ENCODE measurements at places on chromosomes 5 and 9.

DNA sequence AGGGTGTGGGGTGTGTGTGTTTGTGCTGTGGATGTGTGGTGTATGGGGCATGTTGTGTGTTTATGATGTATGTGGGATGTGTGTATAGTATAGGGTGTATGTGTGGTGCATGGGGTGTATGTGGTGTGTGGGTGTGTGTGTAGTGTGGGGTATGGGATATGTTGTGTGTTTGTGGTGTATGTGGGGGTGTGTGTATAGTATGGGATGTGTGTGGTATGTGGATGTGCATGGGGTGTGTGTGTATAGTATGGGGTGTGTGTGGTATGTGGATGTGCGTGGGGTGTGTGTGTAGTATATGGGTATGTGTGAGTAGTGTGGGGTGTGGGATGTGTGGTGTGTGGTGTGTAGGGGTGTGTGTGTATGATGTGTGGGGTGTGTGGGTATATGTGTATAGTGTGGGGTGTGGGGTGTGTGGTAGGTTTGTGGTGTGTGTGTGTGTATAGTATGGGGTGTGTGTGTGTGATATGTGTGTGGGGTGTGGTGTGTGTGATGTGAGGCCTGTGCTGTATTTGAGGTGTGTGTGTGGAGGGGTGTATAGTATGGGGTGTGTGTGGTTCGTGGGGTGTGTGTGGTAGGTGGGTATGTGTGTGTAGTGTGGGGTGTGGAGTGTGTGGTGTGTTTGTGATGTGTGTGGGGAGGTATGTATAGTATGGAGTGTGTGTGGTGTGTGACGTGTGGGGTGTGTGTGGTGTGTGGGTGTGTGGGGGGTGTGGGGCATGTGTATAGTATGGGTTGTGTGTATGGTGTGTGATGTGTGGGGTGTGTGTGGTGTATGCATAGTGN, 10.5 kb downstream of the ECSCR start:
- no peak for DNase-seq

DNA sequence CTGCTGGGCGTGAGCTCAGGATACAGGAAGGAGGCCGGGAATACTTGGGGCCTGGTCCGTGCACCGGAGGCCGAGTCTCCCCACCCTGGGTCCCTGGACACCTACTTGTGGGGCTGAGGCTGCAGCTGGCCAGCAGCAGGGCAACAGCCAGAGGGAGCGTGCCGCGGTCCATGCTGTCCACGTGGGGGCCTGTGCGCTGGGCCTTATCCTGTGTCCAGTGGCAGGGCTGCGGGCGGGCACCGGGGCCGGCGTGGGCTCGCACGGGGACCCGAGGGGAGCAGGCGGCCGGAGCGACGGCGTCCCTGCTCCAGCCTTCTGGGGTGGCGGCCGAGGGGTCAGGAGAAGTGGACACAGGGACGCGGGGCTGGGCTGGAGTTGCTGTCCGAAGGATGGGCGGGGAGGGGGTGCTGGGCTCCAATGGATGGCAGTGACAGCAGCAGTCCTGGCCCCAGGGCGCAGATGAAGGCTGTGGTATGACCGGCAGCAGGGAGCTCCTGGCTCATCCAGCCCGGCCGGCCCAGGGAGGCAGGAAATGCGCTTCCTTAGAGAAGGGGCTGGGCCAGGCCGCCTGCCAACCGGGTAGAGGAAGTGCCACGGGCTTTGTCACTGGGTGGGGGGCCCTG, at the start of gene ENG:
ENG (minus strand) TSS at position 475 of the 623 bp plus-strand sequence; CDS start at position 172, 303 bp downstream.
- DNase-seq, result peak; percentile 53

DNA sequence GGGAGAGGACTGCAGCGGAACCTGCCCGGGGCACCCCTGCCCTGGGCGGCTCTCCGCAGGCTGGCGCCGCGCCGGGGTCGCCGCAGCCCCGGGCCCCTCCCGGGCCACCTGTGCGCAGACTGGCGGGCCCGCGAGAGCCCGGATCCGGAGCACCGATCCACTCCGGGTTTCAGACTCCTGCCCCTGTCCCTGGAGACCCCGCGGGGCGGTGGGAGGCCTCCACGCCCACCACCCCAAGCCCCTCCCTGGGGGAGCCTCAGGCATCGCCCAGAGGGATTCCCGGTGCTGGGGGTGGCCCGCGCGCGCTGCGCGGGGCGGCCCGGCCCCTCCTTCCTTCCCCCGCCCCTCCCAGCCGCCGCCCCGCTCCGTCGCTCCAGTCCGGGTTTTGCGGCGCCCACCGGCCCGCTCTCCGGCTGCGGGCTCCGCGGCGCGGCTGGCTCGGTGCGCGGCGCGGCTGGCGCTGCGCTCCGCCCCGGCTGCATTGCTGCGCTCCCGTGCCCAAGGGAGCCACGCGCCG, at the start of gene UNC5A:
UNC5A (plus strand) TSS at position 479 of the 517 bp plus-strand sequence. CDS start 192 bp downstream, outside the sequence.
- DNase-seq, result peak; percentile 90

- DNase-seq, result no peak
These were observed 40.3 kb downstream of the DNAJB5 start for GRCh38 chr9:35029852-35030251.

- no peak for DNase-seq
These were observed 352.5 kb upstream of the CYLC2 start for GRCh38 chr9:102642651-102643050.

- no peak for DNase-seq
These were observed 2.5 kb downstream of the FOXE1 start for GRCh38 chr9:97855486-97855875.

GRCh38 chr5:157484768-157485167, 24.8 kb downstream of the NIPAL4 start:
- DNase-seq, result peak; percentile 50

- no peak for DNase-seq
These were observed 20.2 kb downstream of the SIL1 start for GRCh38 chr5:139177809-139178588.

GRCh38 chr9:116789081-116789480, 102.0 kb downstream of the TRIM32 start:
- DNase-seq, result no peak

DNA sequence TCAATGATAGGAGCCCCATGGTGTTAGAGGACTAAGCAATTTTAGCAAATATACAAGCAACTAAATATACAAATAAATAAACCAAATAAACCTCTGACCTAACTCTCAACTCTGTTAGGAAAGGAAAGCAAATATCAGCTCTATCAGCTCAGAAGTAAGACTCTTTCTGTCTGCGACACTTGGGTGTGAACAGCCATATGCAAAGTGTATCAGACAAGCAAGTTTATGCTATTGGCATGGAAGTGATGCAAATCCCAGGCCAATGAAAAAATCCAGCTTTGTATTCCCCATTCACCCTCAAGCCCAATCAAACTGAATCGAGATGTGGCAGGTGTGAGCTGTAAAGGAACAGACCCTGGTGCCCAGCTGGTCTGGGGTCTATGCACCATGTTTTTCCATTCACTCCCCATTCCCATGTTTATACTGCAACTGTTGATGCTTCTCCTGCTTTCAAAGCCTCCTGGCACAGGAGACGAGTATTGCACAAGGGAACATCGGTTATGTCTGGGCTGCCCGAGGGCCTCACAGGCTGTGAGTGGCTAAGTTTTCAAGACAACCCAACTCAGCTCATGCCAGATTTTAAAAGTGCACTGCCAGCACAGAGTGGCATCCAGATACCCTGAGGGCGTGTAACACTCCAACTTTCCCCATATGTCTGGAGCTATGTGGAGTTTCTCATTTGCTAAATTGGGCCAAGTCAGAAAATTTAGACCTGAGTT, 73.1 kb downstream of the FEM1C start:
- no peak for DNase-seq

DNA sequence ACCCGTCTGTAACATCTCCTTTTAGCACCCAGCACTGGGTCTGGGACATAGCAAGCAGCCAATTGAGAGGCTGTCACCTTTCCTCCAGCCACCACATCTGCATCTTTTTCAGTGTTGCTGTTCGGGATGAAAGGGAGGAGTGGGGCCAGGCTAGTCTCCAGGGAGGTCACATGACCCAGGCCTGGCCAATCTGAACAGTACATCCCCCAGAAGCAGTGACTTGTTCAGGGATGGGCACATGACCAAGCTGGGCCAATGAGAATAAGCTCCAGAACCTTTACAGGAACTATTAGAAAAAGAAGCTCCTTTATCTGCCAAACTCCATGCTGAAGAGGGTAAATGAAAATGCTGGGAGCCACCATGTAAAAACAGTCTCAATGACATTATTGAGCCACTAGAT, 359.0 kb downstream of the SLIT3 start:
- no peak for DNase-seq

- no peak for DNase-seq
These were observed 348.3 kb downstream of the ISL1 start for GRCh38 chr5:51731421-51732029.

DNA sequence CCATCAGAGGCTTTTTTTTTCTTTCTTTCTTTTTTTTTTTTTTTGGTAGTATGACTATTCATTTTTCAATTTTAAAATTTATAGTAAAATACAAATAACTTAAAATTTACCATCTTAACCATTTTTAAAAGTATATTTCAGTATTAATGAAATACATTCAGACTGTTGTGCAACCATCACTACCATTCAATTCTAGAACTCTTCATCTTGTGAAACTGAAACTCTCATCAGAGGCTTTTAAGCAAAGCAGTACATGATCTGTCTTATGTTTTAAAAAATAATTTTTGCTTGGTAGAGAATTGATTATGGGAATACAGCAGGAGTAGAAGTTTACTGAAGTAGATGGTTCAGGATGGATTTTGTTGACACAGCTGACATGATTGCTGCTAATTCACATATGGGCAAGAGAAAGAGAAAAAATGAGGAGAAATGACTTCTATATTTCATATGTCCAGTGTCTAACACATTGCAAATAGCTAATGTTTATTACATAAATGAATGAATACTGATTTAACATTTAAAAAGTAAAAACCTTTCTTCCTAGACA, 13.4 kb downstream of the ELOVL7 start:
- no peak for DNase-seq

DNA sequence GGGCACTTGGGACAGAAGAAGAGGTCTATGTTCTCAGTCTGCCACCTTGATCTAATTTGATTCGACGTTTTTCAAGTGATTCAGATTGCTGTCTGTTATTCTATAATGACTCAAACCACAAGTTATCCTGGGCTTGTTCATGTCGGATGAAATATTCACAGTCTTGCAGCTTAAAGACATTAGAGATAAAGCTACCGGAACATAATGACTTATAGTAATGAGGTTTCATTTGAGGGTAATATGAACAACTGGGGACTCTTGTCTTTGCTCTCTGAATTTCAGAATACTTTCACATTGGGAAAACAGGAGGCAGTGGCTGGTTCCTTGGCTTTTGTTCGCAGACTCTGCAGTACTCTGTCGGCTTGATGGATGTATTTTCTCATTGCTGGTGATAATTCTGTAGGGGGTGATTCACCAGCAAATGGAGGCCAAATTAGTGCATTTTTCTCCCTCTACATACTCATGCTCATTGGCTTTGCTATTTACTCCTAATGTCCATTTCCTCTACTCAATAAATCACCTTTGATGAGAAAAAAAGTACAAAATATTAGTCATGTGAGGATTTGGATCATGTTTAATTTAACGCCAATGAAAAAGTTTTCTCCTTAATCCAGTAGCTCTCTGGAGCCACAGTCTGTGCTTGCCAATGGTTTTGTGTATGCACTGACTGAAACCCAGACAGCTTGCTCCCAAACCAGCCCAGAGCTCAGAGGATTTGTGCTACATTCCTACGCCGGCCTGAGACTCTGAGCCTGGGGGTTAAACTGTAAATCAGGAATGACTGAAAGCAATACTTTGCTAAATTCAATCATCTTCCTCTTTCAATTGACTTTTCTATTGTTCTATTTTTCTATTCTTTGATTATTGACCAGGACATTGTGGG, 154.7 kb upstream of the ANKH start:
- no peak for DNase-seq

DNA sequence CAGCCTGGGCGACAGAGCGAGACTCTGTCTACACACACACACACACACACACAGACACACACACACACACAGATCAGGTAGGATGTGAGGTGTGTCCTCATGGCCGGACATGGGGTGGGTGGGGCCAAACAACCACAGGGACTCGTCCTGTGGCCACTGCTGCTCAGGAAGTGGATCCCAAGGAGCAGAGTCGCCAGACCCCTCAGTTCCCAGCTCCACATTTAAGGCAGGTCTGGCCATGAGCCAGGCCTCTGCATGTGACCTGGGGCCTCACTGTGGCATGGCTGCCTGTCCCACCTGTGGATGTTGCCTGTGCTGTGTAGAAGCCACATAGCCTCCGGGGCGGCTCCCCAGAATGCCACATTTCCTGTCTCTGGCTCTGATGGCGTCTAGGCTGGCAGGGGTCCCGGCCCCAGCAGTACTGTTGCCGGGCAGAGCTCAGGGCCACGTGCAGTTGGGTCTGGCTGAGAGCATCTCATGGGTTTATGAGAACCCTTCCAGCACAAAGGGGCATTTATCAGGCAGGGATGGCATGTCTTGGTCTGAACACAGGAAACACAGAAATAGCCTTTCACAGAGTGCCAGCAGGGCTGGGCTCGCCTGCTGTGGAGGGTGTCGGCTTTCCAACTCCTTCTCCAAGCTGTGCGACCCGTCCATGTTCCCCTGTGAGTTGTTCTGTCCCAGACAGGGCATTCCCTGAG, 9.9 kb upstream of the NINJ1 start:
- no peak for DNase-seq

DNA sequence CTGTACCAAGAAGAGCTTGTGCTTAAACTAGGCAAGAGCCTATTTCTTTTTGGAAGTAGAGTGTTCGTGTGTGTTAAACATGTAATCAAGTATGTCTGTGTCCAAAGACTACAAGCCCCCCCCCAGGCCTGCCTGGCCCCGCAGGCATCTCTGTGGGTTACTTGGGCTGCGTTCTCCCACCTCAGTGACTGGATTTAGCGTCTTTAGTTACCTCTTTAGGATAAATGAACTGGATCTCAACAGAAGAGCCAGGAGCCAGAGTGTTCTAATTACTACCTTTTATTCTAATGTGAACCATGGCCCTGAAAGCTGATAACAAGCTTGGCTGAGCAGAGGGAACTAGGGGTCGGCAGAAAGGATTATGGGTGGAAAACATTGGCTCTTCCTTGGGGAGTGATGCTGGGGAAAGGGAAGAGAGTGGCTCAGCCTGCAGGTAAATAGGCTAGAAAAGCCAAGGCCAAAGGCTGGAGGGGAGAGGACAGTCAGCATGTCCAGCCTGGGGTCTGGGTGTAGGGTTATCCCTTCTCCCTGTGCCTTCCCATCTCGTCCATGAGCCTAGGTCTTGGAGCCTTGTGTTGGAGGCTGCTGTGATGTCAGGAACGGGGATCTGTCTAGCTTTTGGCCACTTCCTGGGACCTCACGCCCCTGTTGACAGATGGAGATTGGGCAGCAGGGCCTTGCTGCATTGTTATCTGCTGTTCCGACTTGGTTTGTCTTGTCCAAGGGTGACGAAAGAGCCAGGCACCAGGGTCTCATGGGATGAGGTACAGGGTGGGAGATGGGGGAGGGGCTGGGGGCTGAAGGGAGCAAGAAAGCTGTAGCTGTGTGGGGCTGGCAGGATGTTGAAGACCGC, 11.1 kb downstream of the CD74 start:
- no peak for DNase-seq

- no peak for DNase-seq
These were observed 185.8 kb downstream of the CD180 start for GRCh38 chr5:67010684-67011409.

- no peak for DNase-seq
These were observed 620.2 kb upstream of the DMAC1 start for GRCh38 chr9:8419596-8420275.

- no peak for DNase-seq
These were observed 32.3 kb upstream of the ADAMTS2 start for GRCh38 chr5:179377421-179378115.
